ENCODE measurements at places on chromosomes 6 and 20.

GRCh38 chr6:144265061-144265357 is 20.1 kb upstream of the UTRN start:
- no peak for DNase-seq

DNA sequence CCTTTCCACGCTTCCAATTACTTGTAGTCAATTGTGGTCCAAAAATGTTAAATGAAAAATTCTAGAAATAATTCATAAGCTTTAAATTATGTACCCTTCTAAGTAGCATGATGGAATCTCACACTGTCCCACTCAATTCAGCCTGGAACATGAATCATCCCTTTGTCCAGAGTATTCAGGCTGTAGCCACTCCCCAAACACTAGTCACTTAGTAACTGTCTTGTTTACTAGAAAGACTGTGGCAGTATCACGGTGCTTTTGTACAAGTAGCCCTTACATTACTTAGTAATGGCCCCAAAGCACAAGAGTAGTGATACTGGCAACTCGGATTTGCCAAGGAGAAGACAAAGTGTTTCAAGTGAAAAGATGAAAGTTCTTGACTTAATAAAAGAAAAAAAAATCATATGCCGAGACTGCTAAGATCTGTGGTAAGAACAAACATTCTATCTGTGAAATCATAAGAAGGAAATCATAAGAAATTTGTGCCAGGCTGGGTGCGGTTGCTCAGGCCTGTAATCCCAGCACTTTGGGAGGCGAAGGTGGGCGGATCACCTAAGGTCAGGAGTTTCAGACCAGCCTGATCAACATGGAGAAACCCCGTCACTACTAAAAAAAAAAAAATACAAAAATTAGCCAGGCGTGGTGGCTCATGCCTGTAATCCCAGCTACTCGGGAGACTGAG is 168.5 kb upstream of the SIM1 start:
- peak; percentile 46 for DNase-seq

DNA sequence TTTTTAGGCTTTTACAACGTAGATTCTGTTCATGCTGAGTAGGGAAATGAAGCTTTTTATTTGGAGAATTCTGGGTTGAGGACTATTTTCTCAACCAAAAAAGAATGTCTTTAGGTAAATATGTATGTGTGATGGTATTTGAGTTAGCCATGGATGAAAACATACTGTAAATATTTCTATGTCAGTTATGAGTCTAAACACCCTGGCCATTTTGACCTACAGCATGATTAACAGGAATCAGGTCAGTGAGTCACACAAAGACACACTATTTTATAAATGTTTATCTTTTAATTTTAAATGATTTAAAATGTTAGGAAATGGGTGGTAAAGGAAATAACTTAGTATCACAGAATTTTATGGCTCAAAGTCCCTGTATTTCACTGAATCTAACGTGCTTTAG is 851.7 kb upstream of the MAP3K7 start:
- no peak for DNase-seq

DNA sequence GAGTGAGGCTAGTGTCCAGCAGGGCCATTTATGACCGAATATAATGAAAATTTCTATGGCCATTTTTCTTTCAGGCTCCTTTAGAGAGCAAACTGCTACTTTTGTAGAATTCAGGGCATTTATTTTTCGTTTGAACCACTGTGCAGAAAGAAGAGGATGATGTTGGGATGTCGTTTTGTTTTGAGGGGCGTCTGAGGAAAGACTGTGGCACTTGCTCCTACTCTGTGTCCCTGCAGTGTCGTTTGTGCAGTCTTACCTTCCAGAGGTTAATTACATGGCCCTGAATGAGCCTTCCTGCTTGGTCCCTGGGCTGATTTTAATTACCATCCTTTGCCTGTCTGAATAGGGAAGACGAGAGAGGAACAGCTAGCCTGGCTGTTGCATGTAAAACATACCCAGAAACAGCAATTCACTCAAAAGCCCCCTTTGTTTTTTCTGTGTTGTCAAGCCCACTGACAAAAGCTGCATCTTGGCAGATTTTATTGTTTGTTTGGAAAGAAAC is 65.3 kb downstream of the CTNNBL1 start:
- no peak for DNase-seq

Measured in AG09309 (cell line).